AG08395 (cell line): ENCODE measurements at places on chromosomes 1 and 21.

GRCh38 chr1:168786476-168787330 lies 57.7 kb upstream of the DPT start:
- no peak for DNase-seq

- DNase-seq, result no peak
Observed at GRCh38 chr21:34027721-34028461, 45.5 kb upstream of the MRPS6 start.

GRCh38 chr1:204348722-204349121 lies 11.0 kb downstream of the PLEKHA6 start:
- DNase-seq, result peak; percentile 60

- DNase-seq, result no peak
Observed at GRCh38 chr1:116290085-116290705, 82.8 kb upstream of the ATP1A1 start.

- peak; percentile 67 for DNase-seq
Observed at GRCh38 chr1:51956528-51957509, 33.7 kb downstream of the RAB3B start.

DNA sequence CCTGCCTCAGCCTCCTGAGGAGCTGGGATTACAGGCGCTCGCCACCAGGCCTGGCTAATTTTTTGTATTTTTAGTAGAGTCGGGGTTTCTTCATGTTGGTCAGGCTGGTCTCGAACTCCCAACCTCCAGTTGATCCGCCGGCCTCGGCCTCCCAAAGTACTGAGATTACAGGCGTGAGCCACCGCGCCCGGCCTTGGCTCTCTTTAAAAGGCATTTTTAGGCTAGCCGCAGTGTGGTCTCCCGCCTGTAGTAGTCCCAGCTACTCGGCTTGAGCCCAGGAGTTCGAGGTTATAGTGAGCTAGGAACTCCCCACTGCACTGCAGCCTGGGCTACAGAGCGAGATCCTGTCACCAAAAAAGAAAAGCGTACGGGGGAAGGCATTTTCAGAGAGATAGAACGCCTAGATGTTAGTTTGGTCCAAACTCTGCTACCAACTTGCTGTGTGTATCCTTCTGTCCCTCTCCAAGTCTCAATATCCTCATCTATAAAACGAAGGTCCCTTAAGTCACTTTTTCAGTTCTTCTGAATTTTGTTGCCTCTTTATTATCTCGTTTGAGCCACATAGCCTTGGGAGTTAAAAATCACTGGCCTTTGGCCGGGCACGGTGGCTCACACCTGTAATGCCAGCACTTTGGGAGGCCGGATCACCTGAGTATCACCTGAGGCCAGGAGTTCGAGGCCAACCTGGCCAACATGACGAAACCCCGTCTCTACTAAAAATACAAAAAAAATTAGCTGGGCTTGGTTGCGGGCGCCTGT lies 734 bp downstream of the MED18 start:
- no peak for DNase-seq

DNA sequence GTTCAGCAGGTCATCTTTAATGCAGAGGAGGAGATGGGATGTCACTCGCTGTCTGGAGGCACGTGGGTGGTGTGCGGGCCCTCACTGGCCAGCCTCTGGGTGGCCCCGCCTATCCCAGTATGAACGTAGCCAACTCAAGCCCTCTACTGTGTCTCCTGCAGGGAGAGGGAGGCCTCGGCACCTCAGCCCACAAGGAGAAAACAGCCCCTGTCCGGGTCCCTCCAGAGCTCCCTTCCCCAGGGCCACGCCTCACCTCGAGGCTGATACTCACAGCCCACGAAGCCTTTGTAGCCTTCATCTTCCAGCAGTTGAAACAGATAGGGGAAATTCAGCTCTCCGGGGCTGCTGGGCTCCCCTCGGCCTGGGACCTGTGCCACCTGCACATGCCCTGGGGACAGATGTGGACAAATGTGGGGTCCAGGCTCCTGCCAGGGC lies 2.6 kb downstream of the HYI start:
- DNase-seq, result no peak

GRCh38 chr1:156639601-156640101 lies 2.3 kb upstream of the BCAN start:
- DNase-seq, result no peak

DNA sequence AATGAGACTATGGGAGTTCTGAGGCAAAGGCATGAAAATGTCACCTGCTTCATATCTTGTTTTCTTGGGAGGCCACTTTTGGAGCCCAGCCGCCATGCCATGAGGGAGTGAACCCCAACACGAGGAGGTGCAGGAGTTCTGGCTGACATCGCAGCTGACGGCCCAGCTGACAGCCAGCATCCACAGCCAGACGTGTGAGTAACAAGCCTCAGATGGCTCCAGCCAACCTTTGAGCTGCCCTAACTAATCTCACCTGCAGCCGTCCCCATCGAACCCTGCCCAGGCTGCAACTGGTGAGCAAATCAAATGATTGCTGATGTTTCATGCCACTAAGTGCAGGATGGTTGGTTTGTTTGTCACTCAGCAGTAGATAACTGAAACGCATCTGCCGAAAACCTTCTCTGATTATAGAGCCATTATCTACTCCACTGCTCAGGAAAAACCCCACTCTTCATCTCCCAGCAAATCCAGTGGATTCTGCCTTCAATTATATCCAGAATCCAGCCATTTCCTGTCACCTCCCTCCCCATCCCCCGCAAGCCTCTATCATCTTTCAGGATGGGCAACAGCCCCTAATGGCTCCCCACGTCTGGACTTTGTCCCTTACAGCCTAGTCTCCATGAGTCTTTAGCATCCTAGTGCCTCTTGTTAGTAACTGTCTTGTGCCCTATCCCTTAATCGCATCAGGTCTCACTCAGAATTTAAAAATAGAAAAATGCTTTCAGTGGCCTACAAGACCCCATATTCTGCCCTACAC lies 18.5 kb upstream of the RAB4A start:
- no peak for DNase-seq

- no peak for DNase-seq
Observed at GRCh38 chr1:11479375-11479979, 522 bp downstream of the DISP3 start.

- DNase-seq, result no peak
Observed at GRCh38 chr1:93695411-93696005, 13.9 kb upstream of the BCAR3 start.

DNA sequence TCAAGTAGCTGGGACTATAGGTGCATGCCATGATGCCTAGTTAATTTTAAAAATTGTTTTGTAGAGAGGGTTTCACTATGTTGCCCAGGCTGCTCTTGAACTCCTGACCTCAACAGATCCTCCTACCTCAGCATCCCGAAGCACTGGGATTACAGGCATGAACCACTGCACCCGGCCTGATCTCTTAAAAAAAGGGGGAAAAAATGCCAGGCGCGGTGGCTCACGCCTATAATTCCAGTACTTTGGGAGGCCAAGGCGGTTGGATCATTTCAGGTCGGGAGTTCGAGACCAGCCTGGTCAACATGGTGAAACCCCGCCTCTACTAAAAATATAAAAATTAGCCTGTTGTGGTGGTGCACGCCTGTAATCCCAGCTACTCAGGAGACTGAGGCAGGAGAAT lies 13.2 kb downstream of the AVPR1B start:
- no peak for DNase-seq

GRCh38 chr21:29710498-29710897 lies 229.3 kb downstream of the GRIK1 start:
- no peak for DNase-seq

DNA sequence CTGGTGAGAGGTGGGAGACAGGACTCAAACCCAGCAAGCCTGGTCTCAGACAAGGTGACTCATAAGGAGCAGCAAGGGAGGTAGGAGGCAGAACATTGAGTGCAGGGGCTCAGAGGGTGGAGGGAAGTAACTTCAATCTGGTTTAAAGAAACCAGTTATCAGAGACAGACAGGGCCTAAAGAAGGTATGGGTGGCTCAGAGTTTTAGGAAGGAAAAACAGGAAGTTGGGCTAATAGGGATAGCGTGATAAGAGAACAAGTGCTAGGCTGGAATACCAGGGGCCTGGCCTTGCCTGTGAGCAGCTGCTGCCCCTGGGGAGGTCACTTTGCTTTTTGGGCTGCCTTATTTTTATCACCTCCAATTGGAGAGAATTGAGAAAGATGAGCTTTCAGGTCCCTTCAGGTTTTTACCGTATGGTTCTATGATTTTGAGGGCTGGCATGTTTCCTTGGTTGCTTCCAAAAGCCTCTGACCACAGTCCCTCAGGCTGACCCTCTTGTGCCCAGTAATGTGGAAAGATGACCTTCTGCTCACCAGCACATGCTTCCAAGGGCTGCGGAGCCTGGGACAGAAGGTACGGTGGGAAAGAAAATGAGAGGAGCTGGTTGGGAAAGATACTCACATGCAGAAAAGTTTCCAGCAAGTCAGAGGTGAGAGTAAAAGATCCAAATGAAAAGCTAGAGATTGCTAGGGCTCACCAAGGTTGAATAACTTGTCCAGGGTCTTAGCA lies 77.0 kb downstream of the DDR2 start:
- no peak for DNase-seq

DNA sequence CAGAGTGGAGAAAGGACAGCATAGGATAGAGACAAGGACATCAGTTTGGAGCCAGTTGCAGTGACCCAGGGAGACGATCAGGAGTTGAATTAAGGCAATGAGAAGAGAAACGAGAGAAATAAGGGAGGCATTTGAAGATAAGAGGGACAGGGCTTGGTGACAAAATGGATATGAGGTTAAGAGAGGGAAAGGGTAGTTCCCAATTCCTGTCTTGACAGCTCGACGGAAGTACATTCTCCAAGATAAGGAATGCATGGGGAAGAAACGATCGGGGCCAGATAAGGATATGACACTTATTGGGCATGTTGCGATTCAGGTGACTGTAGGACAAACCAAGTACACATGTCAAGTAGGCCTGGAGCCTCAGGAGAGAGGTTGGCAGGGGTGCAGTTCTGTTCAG lies 18.7 kb upstream of the KCNN3 start:
- no peak for DNase-seq

GRCh38 chr1:201655910-201656309 lies 117.0 kb downstream of the NAV1 start:
- peak; percentile 50 for DNase-seq
